ENCODE measurements at places on chromosomes 12 and 14.
A peak's percentile ranks its signal among the peaks of the same experiment; 100 is the strongest.

GRCh38 chr12:109811624-109811995 is 21.6 kb downstream of the TRPV4 start:
- DNase-seq, result no peak

DNA sequence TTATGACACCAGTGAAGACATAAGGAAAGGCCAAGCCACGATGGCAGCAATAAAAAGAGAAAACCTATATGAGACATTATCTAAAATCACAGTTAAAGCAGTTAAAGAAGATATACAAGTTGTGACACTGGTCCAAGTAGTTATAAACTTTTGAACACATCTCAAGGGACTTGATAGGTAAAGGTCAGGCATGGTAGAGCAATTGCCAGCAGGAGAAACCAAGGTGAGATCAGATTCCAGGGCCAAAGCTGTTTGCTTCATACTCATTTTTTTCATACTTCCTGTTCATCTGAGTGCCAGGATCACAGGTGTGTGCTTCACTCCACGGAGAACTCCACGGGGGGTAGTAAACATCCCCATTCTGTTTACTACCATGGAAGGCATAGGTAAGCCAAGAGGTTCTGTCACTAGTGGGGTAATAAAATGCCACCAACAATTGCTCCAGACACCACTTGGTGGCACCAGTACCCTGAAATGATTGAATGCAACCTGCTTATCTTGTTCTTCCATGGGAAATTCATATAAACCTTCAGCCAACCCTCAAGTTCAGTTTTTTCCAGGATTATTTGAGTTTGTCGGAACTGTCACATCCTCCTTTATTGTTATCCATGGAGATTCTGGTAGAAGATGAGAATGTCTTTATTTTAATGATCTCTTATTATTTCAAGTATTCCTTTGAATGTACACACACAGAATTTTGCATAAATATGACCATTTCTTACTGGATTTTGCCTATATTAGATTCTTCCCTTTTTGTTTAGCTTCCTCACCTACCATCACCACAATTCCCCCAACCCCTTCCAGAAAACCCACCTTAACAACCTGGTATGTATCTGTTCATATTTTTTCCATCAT is 59.2 kb upstream of the TSPAN8 start:
- peak; percentile 16 for DNase-seq

DNA sequence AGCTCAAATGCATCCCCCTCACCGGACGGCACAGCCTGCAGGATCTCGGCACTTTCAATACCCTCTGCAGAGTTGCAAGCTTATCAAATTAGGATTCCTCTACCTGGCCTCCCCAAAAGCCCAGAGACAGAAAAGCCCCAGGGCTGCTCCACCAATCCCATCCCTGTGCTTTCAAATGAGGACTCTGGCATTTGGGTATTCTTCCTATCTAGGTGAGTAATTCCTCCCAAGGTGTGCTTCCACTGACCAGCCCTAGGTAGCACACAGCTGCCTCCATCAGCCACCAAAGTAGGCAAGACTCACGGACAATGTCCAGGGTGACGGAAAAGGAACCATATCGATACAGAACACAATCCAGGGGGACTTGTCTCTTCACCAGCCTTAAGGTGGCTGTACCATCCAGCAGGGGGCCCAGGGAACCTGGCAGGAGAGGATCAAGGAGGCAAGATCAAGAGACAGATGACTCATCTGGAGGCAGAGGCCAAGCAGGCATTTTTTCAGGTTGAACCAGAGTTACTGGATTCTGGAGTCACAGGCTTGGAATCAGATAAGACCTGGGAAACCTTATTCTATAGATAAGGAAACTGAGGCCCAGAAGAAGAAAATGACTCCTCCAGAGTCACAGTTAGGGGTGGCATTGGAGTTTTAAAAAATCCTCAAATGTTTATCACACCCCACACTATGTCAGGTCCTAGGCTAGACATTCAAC is 9.9 kb downstream of the PMEL start:
- DNase-seq, result peak; percentile 75

DNA sequence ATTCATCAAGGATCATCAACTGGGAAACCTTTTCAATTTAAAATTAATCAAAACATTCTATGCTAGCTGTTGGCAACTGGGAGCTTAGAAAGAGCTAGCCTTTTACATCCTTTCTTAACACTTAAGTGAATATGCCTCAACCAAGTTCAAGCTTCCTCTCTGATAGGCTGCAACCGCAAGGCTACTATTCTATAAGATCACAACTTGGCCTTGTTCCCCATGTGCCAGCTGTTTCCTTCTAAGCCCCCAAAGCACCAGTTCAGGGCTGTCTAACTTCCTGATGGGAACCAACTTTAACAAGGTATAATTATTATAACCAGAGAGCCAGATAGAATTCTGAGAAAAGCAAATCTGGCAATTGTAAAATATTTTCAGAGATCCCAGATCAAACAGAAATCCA is 37.0 kb downstream of the KCNC2 start:
- no peak for DNase-seq

DNA sequence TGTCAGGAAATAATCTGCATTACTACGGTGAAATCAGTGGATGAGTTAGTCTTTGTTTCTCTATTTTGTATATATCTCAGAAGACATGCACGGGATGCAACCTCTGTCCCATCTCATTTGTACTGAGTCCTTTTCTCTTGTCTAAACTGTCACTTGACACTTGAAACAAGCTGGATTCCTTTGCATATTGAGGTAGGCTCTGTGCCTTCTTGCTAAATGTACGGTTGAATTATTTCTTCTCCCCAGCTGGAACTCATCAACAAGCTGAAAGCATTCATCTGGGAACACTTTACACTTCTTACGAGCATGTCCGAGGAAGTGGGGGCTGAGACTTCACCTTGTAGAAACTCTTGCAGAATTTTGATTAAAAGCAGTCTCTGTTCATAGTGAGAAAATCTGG is 119.5 kb downstream of the VEZT start:
- no peak for DNase-seq

DNA sequence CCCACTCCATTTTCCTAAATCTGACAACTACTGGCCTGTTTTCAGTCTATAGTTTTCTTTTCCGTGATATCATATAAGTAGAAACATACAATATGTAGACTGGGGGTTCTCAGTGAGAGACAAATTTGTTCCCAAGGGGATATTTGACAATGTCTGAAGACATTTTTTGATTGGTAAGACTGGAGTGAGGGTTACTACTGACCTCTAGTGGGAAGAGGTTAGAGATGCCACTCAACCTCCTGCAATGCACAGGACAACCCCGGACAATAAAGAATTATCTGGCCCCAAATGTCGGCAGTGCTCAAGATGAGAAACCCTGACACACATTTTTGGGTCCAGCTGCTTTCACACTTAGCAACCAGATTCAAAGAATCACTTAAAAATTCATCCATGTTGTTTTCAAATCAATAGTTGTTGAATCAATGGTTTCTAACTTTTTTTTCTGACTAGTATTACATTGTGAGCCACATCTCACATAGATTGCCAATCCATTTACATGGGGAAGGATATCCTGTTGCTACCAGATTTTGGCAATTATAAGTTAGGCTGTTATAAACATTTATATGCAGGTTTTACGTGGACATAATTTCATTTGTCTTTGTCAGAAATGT is 307.1 kb downstream of the RPL10L start:
- peak; percentile 1 for DNase-seq

- DNase-seq, result peak; percentile 16
Measured at GRCh38 chr12:32305163-32305562, 94.2 kb upstream of the FGD4 start.

DNA sequence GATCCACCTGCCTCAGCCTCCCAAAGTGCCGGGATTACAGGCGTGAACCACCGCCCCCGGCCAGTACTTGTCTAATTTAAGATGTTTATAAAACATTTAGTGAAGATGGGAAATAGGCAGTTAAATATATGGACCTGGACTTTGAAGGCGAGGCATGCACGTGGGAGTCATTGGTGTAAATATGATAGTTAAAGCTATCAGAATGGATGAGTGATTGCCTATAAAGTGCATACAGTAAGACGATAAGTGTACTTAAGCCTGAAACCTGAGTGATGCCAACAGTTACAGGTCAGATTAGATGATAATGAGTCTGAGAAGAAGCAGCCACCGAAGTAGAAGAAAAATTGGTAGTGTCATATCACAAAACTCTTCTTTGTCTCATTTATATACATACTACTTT is 11.5 kb downstream of the RAD51B start:
- DNase-seq, result no peak

DNA sequence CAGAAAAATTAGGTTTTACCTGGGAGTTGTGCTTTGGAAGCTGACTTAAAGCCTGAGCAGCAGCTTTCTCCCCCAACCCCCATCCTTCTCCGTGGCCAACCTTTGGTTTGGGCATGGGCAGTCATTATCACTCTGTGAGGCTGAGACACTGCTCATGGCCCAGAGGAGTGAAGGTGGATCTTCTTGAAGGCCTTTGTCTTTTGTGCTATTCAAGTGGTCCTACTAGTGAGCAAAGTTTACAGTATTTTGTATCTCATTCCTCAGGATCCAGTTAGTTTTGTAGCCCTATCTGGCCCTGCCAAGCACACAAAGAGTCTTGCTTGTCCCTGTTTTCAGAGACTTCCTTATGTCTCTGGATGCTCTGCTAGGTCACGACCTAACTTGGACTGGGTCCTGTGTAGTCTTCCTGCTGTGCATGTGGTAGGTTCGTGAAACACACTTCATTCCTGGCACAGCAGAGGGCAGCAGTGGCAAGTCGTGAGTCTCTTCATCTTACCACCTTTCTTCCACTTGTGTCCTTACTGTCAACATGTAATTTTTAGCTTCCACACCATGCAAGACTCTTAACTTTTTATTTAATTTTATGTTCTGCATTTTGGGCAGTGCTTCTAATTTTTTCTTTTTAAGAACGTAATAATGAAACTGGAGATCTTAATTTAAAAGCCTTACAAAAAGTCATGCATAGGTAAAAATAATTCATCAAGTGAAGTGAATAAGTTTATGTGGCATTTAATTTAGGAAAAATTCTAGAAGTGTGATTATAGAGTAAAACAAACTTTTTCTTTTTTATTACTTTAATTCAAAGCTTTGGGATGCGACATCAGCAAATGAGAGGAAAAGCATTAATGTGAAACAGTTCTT is 53.7 kb downstream of the APAF1 start:
- peak; percentile 66 for DNase-seq

DNA sequence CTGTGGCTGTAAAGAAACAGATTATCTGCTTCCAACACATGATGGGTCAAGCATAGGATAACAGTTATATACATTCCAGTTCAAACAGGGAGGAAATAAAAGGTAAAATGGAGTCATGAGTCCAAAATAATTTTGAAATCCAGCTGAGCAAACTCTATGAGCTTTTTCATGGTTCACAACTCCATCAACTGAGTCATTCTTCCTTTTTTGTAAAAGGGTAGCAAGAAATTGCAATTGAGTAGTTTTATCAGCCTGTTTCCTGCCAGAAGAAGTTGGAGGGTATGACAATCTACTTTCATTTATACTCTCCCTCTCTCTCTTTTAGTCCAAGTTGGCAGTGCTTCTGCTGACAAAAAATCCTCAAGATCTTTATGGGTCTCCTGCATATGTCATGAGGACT is 95.6 kb downstream of the CPNE8 start:
- no peak for DNase-seq

GRCh38 chr12:92261071-92261470 is 115.4 kb upstream of the BTG1 start:
- DNase-seq, result no peak

GRCh38 chr12:109928058-109928656 is 28.1 kb downstream of the TCHP start:
- no peak for DNase-seq

GRCh38 chr12:84043355-84043754 is 869.2 kb downstream of the SLC6A15 start:
- no peak for DNase-seq

DNA sequence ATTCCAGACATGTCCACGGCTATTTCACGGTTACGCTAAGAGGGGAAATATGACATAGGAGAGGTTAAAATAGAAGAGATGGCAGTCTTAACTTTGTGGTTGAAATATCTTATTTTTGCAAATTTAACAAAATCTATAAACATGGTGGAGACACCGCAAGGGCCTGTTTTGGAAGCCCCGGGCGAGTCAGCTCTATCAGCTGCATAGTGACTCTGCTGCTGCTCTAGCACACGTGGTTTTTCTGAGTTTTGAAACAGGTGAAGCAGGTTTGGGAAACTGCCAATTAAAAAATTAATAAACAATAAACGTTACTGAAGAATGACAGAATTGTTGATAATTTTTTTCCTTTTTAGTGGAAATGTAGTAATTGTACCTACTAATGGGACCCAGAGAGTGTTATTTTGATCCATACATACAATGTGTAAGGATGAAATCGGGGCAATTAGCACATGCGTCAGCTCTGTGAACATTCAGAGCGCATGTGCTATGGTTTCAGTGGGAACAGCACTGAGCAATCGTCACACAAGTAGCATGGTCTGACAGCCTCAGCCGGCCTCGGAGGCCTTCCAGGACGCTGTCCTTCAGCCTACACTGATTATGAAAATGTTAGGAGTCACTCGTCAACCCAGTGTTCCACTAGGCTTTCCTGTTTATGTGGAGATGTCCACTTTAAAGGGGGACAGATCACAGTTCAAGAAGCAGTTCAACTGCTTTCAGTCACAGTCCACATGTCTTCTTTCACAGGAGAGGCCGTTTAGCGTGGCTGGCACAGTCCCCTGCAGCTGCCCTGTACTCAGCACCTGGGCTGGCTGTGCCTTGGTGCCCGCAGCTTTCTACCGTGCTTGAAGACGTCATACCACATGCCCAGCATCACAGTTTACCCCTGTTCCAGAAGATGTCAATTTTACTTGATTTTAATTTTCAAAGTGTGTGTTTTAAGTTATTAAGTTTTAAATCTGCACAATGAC is 51.8 kb downstream of the MOK start:
- DNase-seq, result no peak

DNA sequence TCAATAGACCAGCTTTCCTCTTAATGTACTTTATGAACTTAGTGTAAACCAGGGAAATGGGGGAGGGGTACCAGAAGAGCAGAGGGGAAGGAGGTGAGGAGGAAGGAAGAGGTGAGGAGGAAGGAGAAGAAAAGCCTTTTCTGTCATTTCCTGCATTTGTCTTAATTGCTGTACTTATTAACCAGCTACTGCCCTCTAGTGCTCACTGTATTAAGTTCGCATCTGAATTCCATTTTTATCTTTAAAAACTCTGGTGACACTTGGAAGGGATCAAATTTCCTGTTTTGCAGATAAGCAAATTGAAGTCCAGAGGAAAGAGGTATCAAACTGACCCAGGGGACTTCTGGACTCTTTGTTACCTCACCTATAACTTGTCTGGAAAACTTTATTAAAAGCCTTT is 22.2 kb downstream of the MANSC1 start:
- peak; percentile 16 for DNase-seq

- DNase-seq, result no peak
Measured at GRCh38 chr14:91005716-91006115, 54.7 kb downstream of the RPS6KA5 start.

DNA sequence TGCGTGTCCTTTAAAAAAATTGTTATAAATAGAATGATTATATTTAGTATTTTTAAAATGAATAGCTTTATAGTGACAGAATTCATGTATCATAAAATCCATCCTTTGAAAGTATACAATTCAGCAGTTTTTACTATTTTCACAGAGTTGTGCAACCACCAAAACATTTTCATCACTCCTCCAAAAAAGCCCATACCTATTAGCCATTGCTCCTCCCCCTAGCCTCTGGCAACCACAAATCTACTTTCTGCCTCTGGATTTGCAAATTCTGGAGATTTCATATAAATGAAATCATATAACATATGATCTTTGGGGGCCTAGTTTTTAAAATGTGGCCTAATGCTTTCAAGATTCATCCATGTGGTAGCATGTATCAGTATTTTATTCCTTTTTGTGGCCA is 117.9 kb upstream of the MED13L start:
- no peak for DNase-seq
